ENCODE measurements at places on chromosomes 3 and 15.

- peak; percentile 51 for DNase-seq
These were observed 355.3 kb upstream of the ZNF385D start for GRCh38 chr3:22106213-22106896.

DNA sequence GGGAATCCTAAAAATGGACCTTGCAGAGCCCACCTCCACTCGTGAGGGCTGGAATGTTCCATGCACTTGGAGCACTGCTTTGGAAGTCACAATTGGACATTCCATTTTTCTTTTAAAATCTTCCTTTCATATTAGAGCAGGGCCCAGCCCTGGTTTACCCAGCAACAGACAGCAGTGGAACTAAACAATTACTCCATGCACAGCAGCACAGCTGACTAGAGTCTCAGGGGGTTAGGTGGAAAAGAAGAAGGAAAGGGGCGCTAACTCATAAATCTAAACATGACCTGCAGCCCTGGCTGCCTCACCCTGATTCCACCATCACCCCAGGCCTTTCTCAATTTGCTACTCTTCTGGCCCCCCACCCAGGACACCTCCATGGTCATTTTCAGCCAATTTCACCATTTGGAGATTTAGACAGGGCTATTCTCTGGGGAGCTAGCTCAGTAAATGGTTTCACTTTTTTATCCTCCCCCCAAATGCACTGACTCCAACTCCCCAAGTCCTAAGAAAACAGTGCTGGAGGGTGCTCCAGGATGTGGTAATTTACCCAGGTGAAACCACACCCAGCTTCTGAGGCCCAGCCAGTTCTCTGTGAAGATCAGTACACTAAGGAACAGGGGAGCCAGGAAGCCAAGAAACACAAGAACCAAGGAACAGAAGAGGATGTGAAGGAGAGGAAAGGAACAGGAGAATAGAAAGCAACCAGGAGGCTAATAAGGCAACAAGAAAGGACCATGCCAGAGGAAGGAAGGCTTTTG lies 1.6 kb upstream of the LRRC31 start:
- DNase-seq: peak; percentile 88

GRCh38 chr3:121531269-121531668 lies 14.5 kb downstream of the POLQ start:
- no peak for DNase-seq

DNA sequence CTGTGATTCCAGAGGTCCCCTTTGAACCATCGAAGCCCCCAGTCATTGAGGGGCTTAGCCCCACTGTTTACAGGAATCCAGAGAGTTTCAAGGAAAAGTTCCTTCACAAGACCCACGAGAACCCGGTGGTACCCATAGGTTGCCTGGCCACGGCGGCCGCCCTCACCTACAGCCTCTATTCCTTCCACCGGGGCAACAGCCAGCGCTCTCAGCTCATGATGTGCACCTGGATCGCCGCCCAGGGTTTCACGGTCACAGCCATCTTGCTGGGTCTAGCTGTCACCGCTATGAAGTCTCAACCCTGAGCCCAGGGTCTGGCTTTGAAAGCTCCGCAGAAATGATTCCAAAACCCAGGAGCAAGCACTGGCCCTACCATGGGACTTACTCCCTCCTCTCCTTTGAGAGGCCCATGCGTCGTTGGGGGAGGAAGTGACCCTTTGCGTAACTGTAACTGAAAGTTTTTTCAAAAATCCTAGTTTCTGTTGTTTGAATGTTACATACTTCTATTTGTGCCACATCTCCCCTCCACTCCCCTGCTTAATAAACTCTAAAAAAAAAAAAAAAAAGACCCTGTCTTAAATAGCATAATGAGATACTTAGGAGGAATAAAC lies 85.1 kb upstream of the CSPG5 start:
- peak; percentile 46 for DNase-seq

GRCh38 chr15:27019687-27020086 lies 48.7 kb downstream of the GABRG3 start:
- no peak for DNase-seq

DNA sequence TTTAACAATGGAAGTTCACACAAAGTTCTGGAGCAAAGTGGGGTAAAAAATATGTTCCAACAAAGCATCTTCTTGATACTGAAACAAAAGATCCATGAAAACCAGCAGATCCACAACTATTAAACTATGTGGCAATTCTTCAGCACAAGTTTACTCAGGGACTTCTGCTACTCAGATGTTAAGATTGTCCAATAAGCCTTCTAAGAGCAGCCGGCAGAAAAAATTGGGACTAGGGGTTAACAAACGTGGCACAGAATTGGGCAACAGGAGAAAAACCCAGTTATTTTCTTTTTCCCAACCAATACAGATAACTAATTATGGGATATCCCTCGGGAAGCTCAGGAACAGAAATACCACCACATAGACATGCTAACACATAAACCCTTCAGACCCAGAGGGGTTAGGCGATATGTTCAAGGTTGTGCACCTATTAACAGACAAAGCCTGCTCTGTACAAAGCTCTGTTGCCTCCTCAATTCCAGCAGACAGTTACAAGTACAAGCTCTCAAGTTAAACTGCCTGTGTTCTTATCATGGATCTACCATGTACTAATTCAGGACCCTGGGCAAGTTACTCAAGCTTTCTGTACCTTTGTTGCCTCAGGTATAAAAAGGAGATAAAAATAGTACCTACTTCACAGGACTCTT lies 6.8 kb downstream of the SSR3 start:
- DNase-seq: no peak

DNA sequence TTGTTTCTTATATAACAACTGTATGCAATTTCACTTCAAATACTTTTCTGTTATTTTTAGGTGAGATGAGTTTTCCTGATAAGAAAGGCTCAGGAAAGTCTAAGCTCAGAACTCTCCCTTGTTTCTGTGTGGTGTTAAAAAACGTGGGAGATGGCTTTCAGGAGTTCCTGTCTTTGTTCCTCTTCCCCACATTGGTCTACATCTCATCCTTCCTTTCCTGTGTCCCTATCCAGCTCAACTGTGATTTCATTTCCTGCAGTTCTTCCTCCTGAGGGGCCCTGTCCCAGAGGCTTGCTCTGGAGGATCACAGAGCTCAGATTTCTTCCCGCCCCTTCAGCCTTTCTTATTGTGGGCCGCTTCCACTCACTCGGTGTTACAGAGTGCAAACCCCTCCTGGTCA lies 11.2 kb downstream of the SEC13 start:
- DNase-seq: no peak

DNA sequence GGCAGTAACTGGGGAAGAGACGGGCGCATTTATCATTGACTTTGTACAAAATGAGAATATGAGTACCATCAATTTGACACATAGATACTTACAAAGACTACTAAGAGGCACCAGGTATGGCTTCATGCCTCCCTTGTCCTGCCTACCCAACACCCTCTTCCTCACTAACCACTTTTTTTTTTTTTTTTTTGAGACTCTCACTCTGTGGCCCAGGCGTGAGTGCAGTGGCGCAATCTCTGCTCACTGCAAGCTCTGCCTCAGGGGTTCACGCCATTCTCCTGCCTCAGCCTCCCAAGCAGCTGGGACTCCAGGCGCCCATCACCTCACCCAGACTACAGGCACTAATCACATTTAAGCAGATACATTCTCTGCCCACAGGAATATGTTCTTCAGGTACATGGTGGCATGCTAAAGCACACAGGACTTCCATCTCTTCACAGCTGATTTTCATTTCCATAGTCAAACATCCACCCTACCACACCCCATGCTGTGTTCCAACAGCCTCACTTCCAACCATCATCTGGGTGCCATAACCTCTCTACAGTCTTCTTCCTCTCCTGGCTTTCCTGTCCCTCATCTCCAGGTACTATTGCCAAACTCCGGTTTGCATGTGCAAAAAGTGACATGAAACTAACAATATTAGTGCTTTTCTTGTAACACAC lies 41.7 kb downstream of the RAB27A start:
- DNase-seq: peak; percentile 62

- DNase-seq: no peak
These were observed 35.6 kb downstream of the AGBL1 start for GRCh38 chr15:86115145-86115801.

DNA sequence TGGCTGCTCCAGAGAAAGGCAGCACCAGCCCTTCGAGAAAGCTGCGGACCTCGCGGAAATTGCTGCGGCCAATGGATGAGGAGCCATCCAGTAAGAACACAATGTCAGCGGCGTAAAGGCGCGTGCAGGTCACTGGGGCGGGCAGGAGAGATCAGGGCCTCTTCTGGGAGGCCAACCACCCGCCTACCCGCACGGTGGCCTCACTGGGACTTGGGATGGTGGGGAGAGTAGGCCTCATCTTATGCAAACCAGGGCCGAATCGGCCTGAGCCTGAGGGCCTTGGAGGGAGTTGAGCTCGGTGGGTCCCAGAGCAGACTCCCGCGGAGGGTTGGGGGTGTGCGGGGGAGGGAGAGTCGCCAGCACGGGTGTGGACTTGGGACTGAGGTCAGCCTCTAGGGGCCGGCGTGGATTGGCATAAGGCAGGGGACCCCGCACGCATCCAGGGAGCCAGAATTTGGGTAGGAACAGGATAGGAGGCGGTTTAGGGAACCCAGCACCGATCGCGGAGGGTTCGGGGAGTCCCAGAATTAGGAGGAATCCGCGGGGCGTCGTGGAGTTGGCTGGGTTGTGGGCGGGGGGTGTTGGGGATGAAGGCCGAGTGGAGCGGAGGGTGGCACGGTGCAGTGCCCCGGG lies 596 bp downstream of the COL7A1 start:
- peak; percentile 65 for DNase-seq

- no peak for DNase-seq
These were observed 246.5 kb upstream of the LRRN1 start for GRCh38 chr3:3552761-3553160.

DNA sequence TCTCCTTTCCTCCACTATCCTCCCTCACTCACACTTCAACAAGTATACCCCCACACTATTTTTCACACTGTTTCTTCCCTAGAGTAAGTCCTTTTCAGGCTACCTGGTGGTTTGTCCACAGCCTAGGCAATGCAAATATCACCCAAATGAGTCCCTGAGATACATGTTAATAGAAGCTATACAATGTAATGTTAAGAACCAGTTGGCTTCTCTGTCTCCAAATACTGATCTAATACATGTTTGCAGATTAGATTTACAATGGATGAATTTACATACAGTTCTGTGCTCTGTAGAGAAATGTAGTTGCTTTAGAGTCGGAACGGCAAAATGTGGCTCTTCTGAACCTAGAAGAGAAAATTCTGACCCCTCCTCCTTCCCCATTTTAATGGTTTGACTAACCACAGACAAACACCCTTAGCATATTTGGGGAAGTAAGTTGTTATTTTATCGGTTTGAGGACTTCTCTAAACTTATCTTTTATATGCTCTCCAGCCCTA lies 63.6 kb upstream of the MBNL1 start:
- DNase-seq: no peak

DNA sequence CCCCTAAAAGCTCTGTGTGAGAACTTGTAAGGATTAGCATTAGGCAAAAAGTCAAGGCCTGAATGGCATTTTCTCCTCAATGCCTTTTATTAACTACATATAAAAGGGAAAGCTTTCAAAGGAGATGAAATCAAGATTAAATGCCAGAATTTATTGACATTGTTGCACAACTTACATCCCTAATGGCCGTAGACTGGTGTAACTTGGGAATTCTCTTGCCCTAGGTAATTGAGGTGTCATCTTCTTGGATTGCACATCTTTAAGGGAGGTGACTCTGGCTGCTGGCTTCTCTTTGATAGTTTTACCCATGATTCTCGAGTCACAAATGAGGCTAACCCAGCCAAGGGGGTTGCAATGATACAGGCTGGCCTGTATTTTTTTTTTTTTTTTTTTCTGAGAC lies 249.1 kb downstream of the TBL1XR1 start:
- DNase-seq: no peak

GRCh38 chr3:25304916-25305315 lies 123.1 kb upstream of the RARB start:
- no peak for DNase-seq

DNA sequence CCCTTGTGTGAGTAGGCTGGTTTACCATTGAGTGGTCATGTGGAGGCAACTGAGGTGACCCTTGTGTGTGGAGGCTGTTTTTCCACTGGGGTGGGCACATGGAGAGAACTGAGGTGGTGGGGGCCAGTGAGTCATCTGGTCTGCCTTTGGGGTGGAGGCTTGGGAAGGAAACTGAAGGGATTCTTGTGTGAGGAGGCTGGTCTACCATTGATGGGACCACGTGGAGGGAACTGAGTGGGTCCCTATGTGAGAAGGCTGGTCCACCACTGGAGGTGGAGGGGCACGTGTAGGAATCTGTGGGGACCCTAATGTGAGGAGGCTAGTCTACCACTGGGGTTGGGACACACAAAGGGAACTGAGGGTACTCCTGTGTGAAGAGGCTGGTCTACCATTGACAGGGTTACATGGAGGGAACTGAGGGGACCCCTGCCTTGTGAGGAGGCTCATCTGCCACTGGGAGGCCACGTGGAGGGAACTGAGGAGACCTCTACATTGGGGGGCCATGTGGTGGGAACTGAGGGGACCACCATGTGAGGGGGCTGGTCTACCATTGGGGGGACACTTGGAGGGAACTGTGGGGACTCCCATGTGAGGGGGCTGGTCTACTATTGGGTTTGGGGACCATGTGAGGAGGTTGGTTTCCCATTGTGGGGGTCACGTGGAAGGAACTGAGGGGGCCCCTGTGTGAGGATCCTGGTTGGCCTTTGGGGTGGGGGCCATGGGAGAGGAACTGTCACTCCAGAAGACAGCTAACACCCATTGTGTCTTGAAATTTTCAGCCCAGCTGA lies 164.5 kb downstream of the WNT7A start:
- DNase-seq: no peak

DNA sequence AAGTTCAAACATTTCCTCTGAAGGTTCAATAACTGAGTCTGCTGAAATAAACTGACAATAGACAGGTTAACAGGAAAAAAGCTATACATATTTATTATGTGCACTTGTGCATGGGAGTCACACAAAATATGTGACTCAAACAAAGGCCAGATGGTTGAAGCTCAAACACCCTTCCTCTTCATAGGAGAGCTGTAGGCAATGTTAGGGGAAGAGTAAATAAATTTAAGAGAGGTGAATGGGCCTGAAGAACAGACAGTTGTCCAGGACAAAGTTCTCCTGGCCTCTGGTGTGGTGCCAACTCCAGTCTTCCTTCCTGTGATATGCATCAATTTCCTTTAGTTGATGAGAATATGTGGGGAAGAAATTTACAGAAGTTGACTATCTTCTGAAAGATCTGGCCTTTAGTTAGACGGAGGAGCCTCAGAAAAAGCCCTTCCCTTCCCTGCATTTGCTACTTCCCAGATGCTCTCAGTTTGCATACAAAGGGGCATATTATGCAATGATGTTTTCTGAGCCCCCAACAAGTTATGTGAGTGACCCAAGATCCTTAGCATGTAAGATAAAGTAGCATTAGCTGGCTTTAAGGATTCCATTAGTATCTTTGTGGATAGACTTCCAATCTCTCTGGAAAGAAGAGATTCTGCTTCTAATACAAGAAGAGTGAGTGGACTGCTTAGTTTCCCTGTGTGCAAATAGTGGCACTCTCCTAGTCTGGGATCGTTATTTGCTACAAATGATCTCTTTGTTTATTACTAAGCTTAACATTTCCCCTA lies 96.4 kb upstream of the IGSF10 start:
- DNase-seq: no peak

DNA sequence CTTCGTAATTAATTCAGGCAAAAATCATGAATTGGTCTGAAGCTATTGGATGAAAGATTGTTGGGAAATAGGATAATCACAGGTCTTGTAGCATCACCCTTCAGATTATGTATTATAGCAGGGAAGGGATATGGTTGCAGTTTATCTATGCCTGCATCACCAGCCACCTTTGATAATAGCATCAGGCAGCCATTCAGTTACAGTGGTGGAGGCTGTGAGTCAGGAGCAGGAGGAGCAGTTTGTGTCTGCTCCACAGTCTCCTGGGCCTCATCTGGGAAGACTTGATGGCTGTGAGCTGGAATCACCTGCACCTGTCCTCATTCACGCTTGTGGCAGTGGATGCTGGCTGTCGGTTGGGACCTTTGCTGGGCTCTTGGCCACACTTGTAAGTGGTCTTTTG lies 104.3 kb upstream of the PLXNA1 start:
- DNase-seq: no peak

All from upper lobe of left lung (tissue), 6 donors.